ENCODE measurements at places on chromosomes 1 and 21.
A peak's percentile ranks its signal among the peaks of the same experiment; 100 is the strongest.

DNA sequence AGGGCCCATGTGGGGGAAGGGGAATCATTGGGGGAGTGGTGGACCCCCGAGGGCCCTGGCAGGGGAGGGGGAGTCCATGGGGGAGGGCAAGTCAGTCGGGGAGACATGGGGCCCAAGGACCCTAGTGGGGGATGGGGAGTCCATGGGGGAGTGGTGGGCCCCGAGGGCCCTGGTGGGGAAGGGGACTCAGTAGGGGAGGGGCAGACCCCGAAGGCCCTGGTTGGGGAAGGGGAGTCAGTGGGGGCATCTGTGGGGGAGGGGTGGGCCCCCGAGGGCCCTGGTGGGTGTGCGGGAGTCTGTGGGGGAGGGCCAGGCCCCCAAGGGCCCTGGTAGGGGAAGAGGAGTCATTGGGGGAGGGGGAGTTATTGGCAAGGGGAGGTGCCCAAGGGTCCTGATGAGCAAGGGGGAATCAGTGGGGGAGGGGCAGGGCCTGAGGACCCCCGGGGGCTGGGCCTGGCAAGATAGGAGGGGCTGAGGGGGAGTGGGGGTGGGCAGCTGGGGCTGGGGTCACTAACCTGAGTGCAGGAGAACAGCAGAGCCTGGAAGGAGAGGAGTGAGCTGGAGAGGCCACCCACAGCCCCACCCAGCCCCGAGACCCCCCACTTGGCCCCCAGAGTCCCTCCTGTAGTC, 2.1 kb downstream of the MXRA8 start:
- DNase-seq, result no peak

DNA sequence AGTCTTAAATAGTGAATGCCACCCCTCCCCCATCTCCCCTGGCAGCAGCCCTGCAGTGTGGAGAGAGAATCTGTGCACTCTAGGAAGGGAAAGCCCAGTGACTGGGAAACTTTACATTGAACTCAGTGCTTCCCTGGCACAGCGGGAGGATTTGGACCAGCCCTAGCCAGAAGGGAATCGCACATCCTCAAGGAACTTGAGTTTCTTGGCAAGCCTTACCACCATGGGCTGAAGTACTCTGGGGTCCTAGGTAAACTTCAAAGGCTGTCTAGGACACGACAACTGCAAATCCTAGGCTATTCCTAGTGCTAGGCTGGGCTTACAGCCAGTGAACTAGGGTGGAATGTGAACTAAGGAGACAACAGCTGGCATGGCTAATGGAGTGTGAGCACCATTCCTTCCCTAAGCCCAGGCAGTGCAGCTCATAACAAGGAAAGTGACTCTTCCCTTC, 88.3 kb downstream of the COL24A1 start:
- no peak for DNase-seq

- DNase-seq, result no peak
These were observed 117.6 kb downstream of the NME7 start for GRCh38 chr1:169250022-169250421.

- DNase-seq, result no peak
These were observed 75.5 kb downstream of the CAMK2N1 start for GRCh38 chr1:20410503-20410902.

GRCh38 chr21:28111151-28111619, 881.5 kb downstream of the LTN1 start:
- no peak for DNase-seq

- DNase-seq, result no peak
These were observed 6.2 kb downstream of the HPCAL4 start for GRCh38 chr1:39685071-39685470.

GRCh38 chr1:235843461-235843961, 23.2 kb downstream of the LYST start:
- peak; percentile 50 for DNase-seq

- peak; percentile 41 for DNase-seq
These were observed 3.7 kb upstream of the PMVK start for GRCh38 chr1:154940213-154940560.

GRCh38 chr1:24077278-24077978, 34.5 kb downstream of the MYOM3 start:
- no peak for DNase-seq

DNA sequence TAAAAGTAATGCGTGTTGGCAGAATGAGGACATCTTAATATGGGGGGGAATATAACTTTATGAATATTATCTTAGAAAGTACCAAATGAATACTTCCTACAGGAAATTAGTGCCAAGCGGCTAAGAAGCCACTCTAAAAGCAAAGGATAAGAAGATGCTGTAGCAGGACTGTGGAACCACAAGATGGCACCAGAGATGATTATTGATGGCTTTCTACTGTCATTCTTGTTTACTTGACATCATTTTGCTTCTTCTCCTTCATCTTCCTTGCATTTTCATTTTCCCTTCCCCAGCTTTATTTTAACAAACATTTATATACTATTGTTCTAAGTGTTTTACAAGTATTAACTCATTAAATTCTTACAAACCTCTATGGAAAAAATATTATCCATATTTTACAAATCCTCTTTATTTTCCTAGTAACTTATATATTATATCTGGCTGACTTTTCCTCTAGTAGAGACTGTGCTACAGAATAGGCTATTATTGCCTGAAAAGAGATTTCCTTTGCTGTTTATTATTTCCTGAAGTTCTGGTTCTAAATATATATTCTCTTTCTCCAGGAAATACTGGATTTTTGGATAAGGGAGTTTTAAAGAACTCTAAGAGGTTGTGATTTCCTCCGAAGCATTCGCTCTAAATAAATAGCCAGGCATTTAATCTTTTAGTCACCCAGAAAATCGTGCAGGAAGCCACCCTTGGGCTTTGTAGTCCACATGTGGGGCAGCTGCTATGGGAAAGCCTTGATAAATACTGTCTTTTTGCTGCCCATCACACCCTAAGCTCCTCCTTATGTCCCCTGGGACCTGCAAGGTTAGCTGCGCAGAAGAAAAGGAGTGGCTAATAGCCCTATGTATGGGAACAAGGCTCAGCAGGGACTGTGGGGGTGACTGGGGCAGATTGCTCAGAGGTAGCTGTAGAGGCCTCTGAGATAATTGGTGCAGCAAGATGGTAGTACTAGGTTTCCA, 69.8 kb downstream of the TPR start:
- peak; percentile 14 for DNase-seq

DNA sequence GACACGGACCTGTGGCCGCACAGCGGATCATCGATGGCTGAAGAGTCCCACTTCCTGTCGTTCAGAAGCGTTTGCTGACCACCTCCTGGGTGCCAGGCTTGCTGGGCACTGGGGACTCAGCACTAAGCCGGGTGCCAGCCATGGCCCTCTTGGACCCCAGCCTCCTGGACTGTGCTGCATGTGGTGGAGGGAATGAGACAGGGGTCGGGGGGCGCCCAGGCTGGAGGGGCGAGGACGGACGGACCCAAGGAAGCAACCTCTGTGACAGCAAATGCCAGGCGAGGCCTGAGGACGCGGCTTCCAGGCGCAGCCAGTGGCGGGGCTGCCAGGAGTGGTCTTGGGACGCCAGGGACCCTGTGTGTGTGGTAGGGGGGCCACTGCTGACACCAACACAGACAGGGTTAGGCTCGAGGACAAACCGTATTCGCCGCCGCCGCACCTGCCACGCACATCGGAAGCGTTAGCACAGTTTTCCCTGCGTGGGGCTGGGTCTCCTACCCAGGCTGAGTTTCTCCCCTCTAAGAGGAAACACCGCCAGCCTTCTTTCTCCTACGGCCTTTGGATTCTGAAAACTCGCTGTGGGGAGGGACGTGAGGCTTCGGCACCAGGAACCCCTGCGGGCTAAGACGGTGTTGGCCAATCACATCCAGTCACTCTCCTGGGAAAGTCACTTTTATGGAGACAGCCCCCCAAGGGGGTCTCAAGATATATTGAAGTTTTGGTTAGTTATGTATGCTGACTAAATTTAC, 3.1 kb upstream of the MXRA8 start:
- DNase-seq, result no peak

DNA sequence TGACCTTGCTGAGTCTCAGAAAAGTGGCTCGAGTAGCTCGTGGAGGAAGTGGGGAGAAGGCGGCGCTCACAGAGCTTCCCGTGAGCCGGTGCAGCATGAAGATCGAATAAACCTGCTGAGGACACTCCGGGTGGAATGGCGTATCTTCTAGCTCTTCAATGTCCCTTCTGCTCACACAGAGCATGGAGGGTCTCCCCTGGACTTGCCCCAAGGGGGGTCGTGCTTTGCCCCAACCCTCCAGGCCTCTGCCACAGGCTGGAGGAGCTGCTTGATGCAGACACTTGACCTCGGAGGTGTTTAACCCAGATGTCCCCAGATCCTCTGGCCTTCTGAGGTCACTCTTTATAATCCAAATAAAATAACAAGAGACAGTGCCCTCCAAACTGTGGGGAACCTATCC, 2.2 kb upstream of the KRTAP10-12 start:
- no peak for DNase-seq

GRCh38 chr1:52795464-52795863, 47.1 kb upstream of the ZYG11A start:
- no peak for DNase-seq

DNA sequence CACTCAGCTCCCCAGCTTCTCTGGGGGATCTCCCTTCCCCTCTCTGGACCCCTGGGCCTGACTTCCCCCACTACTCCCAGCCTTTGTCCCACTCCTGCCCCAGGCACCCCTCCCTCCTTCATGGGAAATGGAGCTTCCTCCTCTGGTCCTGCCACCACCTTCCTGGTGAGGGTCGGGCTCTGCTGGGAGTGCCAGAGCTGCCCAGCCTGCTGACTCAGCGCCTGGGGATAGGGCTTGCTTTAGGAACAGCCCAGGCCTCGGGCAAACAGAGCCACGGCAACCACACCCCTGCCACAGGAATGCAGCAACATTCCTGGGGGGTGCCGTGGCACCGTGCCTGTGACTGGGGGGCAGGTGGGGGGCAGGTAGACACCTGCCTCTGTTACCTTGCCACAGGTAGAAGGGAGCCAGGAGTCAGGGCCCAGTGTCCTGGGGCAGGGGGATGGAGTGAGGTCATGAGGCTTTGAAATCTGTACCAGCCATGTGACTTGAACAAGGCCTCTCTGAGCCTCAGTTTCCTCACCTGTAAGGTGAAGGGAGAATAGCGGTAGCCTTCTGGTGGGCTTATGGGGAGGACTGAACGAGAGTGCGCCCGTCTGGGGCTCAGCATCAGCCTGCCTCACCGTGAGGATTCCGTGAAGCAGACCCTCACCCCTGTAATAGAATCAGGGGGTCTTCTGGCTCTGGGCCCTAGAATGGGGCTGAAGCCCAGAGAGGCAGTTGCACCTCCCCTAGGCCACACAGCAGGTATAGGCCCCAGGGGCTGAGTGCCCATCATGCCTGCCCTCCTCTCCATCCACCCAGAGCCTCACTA, 17.8 kb upstream of the EPHA2 start:
- no peak for DNase-seq

DNA sequence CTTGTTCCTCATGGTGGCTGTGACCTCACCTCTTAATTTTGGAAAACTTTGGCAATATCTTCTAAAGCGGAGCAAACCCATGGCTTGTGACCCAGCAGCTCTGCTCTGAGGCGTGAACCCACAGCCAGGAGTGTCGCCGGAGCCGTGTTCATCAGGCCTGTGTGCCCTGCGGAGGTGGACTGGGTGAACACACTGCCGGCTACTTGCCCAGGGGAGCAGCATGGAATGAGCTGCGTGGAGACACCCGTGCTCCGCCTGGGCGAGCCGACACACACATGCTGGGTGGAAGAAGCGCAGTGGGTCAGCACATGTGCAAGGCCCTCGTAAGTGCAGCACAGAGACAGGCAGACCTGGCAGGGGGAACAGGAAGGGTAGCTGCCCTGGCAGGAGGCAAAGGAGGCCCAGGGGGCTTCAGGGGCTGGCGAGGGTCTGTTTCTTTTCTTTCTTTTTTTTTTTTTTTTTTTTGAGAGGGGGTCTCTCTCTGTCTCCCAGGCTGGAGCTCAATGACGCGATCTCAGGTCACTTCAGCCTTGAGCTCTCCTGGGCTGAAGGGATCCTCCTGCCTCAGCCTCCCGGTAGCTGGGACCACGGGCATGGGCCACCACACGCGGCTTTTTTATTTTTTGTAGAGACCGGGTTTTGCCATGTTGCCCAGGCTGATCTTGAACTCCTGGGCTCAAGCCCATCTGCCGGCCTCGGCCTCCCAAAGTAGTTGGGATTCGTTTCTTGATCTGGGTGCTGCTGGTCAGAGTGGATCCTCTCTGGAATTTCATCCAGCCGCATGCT, 41.8 kb downstream of the AGPAT3 start:
- DNase-seq, result no peak

DNA sequence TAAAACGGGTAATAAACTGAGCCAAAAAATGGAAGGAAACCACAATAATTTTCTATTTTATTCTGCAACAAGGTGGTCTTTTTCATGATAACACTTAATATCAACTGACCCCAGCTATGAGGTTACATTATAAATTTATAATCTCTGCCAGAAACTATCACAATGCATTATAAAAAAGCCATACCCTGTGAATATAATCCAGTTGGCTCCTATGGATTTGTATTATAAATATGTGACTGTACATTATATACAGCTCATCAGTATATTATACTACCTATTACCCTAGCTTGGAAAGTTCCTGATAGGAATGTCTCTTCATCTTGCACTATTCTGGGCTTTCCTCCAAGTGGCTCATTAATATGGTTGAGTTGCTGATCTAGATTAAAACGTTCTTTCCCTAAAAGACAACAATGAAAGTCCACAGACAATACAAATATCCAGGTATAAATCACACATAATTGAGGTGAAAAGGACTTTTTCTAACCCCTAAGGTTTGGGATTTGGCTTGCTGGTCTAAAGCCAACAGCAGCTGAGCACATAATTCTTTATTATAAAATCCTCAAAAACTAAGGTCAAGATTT, 487.7 kb downstream of the TTLL7 start:
- no peak for DNase-seq

DNA sequence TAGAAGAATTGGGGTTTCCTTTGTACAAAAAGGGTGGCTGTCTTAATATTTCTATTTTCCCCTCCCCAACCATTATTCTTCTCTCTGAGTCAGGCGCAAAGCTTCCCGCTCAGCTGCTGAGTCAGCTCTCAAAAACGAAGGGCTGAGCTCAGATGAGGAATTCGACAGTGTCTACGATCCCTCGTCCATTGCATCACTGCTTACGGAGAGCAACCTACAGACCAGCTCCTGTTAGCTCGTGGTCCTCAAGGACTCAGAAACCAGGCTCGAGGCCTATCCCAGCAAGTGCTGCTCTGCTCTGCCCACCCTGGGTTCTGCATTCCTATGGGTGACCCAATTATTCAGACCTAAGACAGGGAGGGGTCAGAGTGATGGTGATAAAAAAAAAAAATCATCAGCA, 3.0 kb upstream of the TUFT1 start:
- DNase-seq, result no peak

DNA sequence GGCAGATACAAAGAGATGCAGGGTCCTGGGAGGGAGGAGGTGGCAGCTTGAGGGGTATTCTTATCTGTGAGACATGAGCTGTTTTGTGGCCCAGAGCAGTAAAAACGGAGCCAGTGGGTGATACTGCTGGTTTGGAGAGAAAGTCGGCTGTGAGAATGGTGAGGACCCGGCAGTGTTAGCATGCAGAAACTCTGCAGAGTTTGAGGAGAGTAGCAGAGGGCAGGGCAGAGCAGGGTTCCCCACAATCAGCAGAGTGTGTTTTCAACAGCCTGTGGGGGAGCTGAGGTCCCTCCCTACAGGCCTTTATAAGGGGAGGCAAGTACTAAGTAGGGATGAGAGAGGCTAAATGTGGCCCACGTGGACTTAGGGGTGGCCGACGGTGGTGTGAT, 423 bp downstream of the SLAMF8 start:
- DNase-seq, result no peak

GRCh38 chr1:53992085-53992874, 25.7 kb downstream of the LDLRAD1 start:
- no peak for DNase-seq

GRCh38 chr1:243601720-243602119, 248.3 kb downstream of the AKT3 start:
- DNase-seq, result no peak

Measured in B cell (primary cell).